ENCODE measurements at places on chromosomes 1 and 21.

- H3K27me3 ChIP-seq = no peaks in the 10 kb centered on the region
- H3K4me1 ChIP-seq = no peaks in the 10 kb centered on the region
- no peak overlapping the region for H3K4me3 ChIP-seq
- no peaks in the 10 kb centered on the region for H3K36me3 ChIP-seq
- no peak overlapping the region for H3K27ac ChIP-seq
- DNase-seq = no peak
These were observed 353.2 kb downstream of the PLPP3 start for GRCh38 chr1:56225964-56226815.

DNA sequence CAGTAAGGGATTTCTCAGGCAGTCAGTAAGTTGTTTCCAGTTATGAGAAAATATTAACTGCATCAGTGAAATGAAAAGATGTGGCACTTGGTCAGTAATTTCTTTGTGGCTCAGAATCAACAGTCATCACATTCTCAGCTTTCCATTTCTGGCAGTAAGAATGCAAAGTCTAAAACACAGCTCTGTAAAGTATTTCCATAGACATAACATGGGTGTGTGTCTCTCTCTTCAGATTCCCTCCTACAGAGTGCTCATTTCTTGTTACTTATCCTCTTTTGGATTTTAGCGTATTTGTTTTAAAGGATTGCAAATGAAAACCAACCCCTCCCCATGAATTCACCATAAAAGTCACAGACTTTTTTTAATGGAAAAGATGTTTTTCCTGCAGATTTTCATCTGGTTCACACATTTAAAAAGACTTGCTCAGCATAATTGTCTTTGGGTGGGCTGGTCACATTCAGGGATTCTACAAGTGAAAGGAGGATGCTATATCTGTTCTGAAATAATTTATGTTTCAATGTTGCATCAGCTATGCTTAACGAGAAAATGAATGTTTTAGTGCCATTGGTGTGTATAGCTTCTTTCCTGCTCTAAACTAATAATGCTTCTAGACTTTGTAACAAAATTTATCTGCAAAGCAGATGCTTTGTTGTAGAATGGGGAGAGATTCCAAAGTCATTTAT, 34.6 kb upstream of the CD55 start:
- no peak for DNase-seq
- no peak overlapping the region for H3K4me3 ChIP-seq
- no peaks in the 10 kb centered on the region for H3K27me3 ChIP-seq
- no peaks in the 10 kb centered on the region for H3K36me3 ChIP-seq
- H3K27ac ChIP-seq = no peak overlapping the region

DNA sequence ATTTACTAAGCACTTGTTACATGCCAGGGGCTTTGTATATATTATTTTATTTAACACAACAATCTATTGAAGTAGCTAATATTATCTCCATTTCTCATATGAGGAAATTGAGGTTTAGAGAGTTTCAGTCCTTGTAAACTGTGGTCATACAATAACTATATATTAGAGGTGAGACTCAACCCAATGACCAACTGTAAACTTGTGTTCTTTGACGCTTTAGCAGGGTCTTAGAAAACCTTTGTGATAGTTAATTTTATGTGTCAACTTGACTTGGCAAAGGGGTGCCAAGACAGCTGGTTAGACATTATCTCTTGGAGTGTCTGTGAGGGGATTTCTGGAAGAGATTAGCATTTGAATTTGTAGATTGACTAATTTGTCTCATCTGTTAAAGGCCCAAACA, 252.4 kb upstream of the B3GALT2 start:
- no peak overlapping the region for H3K4me3 ChIP-seq
- H3K36me3 ChIP-seq = no peaks in the 10 kb centered on the region

DNA sequence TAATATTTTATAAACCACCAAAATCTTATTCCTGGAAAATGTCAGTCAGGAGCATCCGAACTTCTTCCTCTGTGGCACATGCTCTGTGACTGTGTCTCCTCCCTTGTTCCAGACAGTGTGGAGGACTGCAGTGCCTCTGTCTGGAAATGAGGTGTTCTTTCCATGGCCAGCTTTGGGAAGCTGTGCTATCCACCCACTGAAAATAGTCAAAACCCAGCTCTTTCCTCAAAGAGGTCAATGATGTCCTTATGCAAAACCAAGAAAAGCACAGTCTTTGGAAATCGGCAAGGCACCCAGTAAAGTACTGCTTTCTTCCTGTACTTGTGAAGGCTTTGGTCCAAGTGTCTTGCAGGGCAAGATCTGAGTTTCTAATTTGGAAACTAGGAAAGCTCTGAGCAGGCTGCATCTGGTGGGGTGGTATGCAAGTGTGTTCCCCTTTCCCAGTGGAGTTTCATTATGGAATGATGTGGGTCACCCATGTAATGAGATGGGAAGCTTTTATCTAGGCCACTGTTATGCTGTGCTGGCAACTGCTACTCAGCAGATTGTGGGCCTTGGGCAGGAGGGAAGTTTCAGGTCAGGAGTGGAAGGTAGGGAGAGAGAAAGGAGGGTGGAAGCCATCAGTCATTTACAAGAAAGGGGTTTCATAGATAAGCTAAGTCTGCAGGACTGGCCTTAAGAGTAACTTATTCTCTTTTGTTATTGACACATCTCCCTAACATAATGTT, 6.0 kb downstream of the KIAA0040 start:
- no peak overlapping the region for H3K4me3 ChIP-seq
- no peaks in the 10 kb centered on the region for H3K36me3 ChIP-seq
- H3K4me1 ChIP-seq = no peaks in the 10 kb centered on the region
- DNase-seq = no peak
- no peaks in the 10 kb centered on the region for H3K27me3 ChIP-seq

DNA sequence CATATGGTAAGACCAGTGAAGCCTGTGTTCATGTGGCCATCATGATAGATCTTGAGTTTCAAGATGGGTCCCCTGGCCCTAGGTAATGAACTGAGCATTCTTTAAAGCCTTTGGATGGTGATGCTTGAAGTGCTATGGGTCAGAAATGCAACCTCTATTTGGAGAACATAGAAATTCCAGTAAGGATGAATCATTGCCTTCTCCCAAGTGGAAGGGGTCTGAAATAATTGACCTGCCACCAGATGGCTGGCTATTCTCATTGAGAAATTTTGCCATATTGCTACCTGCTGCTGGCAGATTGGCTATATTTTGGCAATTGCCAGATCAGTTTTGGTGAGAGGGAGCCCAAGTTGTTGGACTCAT, 739 bp upstream of the IFI6 start:
- no peak for DNase-seq
- H3K27me3 ChIP-seq = no peaks in the 10 kb centered on the region
- no peaks in the 10 kb centered on the region for H3K36me3 ChIP-seq
- H3K4me1 ChIP-seq = no peaks in the 10 kb centered on the region
- peak overlapping the region; percentile 47 for H3K27ac ChIP-seq
- no peak overlapping the region for H3K4me3 ChIP-seq

GRCh38 chr1:32881291-32881690, 5.0 kb upstream of the HPCA start:
- H3K27me3 ChIP-seq = peaks cover 3% of the 10 kb centered on the region
- no peak for DNase-seq
- no peak overlapping the region for H3K27ac ChIP-seq
- H3K4me1 ChIP-seq = no peaks in the 10 kb centered on the region
- H3K36me3 ChIP-seq = no peaks in the 10 kb centered on the region

DNA sequence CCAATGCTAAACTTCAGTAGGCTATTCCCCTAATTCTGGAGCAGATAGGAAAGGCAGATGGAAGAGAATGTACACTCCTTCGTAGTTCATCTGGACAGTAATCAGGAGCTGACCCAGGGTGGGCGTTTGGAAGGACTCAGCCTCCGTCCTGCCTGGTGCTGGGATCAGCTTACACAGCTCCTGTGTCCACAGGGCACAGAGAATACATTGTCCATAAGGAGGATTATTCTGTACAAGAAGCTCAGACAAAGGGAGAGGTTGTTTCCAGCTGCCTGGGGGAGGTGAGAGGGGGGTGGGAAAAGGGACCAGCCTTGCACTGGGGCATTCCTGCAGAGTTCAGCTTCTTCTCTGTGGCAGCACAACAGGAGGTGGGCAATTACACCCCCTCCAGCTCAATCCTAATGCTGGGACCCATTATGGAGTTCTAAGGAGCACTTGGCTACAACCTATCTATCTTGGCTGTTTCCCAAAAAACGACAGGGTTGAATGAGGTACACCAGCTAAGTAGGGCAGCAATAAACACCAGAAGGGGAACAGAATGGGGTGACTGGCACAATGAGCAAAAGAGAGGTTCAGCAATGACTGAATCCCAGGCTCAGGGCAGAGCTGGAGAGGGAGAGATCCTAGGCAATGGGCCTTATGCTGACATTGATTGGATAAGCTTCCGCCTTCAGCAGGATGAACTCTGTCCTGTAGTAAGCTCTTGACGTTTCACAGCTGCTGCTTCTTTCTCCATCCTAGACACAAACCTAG, 7.4 kb downstream of the MED8 start:
- H3K27me3 ChIP-seq = no peaks in the 10 kb centered on the region
- H3K27ac ChIP-seq = no peak overlapping the region
- DNase-seq = no peak
- no peak overlapping the region for H3K4me3 ChIP-seq
- peaks cover 8% of the 10 kb centered on the region for H3K36me3 ChIP-seq

- no peaks in the 10 kb centered on the region for H3K4me1 ChIP-seq
- DNase-seq = no peak
- no peaks in the 10 kb centered on the region for H3K27me3 ChIP-seq
- H3K4me3 ChIP-seq = no peak overlapping the region
- no peaks in the 10 kb centered on the region for H3K36me3 ChIP-seq
These were observed 48.7 kb downstream of the UCK2 start for GRCh38 chr1:165876121-165876520.

GRCh38 chr1:6799499-6799898, 14.2 kb downstream of the CAMTA1 start:
- no peaks in the 10 kb centered on the region for H3K27me3 ChIP-seq
- peaks cover 20% of the 10 kb centered on the region for H3K4me1 ChIP-seq

- H3K4me1 ChIP-seq = no peaks in the 10 kb centered on the region
- H3K36me3 ChIP-seq = no peaks in the 10 kb centered on the region
- no peak overlapping the region for H3K4me3 ChIP-seq
- DNase-seq = no peak
These were observed 3.1 kb upstream of the ACP6 start for GRCh38 chr1:147673406-147673805.

- no peak for DNase-seq
- H3K27ac ChIP-seq = peak overlapping the region; percentile 96
- no peaks in the 10 kb centered on the region for H3K36me3 ChIP-seq
- H3K4me1 ChIP-seq = peaks cover 39% of the 10 kb centered on the region
- peak overlapping the region; percentile 29 for H3K4me3 ChIP-seq
These were observed 15.9 kb upstream of the SKI start for GRCh38 chr1:2212274-2212531.

GRCh38 chr21:36563341-36563926, 83.5 kb upstream of the CLDN14 start:
- DNase-seq = no peak
- no peaks in the 10 kb centered on the region for H3K27me3 ChIP-seq
- no peak overlapping the region for H3K27ac ChIP-seq
- H3K36me3 ChIP-seq = no peaks in the 10 kb centered on the region

GRCh38 chr1:194469282-194469681, 1282.9 kb upstream of the B3GALT2 start:
- no peaks in the 10 kb centered on the region for H3K4me1 ChIP-seq
- no peaks in the 10 kb centered on the region for H3K27me3 ChIP-seq
- no peak for DNase-seq
- no peak overlapping the region for H3K4me3 ChIP-seq
- H3K36me3 ChIP-seq = no peaks in the 10 kb centered on the region

- no peak overlapping the region for H3K27ac ChIP-seq
- no peaks in the 10 kb centered on the region for H3K4me1 ChIP-seq
- H3K4me3 ChIP-seq = no peak overlapping the region
- H3K36me3 ChIP-seq = no peaks in the 10 kb centered on the region
- no peaks in the 10 kb centered on the region for H3K27me3 ChIP-seq
- no peak for DNase-seq
These were observed 39.0 kb downstream of the FOXO6 start for GRCh38 chr1:41400225-41400624.

- H3K4me1 ChIP-seq = peaks cover 6% of the 10 kb centered on the region
- no peak overlapping the region for H3K4me3 ChIP-seq
- no peaks in the 10 kb centered on the region for H3K36me3 ChIP-seq
- no peak overlapping the region for H3K27ac ChIP-seq
- DNase-seq = peak; percentile 71
These were observed 332.4 kb downstream of the CAMTA1 start for GRCh38 chr1:7117399-7118281.

DNA sequence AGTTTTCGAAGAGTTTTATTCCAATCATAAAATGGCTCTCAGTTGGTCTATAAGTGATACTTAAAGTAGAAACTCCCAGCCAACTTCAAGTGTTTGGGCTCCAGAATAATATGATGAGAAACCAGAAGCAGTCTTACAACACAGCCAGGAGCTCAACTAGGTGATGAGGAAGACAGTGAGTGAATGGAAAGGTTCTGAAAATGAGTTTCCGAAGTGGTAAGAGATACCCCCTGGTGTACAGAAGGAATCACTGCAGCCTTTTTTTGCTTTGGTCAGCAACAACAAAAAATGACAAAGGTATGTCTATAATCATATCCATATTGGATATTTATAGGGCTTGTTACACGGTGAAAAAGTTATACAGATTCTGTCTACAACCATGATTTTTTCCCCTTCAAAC, 16.5 kb downstream of the KRTAP19-1 start:
- H3K27me3 ChIP-seq = no peaks in the 10 kb centered on the region
- no peak overlapping the region for H3K4me3 ChIP-seq
- no peak for DNase-seq
- H3K27ac ChIP-seq = no peak overlapping the region
- no peaks in the 10 kb centered on the region for H3K36me3 ChIP-seq

- DNase-seq = peak; percentile 79
- peaks cover 4% of the 10 kb centered on the region for H3K4me1 ChIP-seq
- peak within 1 kb of the TSS; percentile 92 for H3K4me3 ChIP-seq
- no peaks in the 10 kb centered on the region for H3K27me3 ChIP-seq
- peak within 1 kb of the TSS; percentile 90 for H3K27ac ChIP-seq
These were observed at the start of gene GNG12 for GRCh38 chr1:67832737-67833601. Gene GNG12 (minus strand): TSS chr1:67833467. CDS start chr1:67707686, 125,781 bp downstream.

DNA sequence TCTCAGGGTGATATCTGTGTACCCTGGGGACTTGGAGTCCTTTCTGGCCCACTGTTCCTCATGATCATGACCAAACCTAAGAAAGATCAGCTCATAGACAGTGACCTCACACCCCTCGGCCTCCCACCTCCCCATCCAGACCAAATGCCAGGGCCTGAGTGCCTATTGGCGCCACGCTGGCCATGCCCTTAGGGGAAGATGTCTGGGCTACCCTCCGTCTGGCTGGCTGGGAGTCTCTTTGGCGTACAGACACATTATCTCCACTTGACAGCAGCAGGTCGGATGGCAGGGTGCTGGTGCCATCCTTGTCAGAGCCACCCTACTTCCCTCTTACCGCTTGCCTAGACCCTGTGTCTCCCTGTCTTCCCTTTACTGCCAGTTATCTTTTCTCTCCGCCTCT, 8.4 kb downstream of the RORC start:
- H3K36me3 ChIP-seq = peaks cover 1% of the 10 kb centered on the region
- H3K4me1 ChIP-seq = peaks cover 9% of the 10 kb centered on the region
- no peaks in the 10 kb centered on the region for H3K27me3 ChIP-seq
- no peak overlapping the region for H3K27ac ChIP-seq

DNA sequence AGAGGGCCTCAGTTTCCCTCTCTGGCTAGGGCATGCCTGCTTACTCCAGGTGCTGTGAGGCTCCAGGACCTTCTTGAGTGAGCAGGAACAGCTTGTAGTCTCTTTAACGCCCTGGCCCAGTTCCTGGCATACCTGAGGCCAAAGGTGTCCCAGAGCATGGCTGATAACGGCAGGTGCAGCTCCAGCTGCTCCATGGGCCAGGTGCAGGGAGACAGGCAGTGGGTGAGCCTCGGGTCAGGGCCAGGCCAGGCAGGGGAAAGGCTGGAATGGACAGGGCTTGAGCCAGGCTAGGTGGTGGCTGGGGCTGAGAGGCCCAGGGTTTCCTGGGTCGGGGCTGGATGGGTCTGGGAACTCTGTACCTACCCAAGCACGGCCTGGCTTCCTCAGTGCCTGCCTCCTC, 18.3 kb downstream of the EDN2 start:
- H3K4me3 ChIP-seq = no peak overlapping the region
- H3K4me1 ChIP-seq = no peaks in the 10 kb centered on the region
- no peak for DNase-seq
